Stimulated activated naive CD8-positive, alpha-beta T cell treated with anti-CD3 and anti-CD28 coated beads, Interleukin-15, Interleukin-2, amounts not matched to agents 100 U/mL and 50 U/mL, for 24 hours (primary cell): ENCODE measurements at places on chromosomes 2 and 18.

DNA sequence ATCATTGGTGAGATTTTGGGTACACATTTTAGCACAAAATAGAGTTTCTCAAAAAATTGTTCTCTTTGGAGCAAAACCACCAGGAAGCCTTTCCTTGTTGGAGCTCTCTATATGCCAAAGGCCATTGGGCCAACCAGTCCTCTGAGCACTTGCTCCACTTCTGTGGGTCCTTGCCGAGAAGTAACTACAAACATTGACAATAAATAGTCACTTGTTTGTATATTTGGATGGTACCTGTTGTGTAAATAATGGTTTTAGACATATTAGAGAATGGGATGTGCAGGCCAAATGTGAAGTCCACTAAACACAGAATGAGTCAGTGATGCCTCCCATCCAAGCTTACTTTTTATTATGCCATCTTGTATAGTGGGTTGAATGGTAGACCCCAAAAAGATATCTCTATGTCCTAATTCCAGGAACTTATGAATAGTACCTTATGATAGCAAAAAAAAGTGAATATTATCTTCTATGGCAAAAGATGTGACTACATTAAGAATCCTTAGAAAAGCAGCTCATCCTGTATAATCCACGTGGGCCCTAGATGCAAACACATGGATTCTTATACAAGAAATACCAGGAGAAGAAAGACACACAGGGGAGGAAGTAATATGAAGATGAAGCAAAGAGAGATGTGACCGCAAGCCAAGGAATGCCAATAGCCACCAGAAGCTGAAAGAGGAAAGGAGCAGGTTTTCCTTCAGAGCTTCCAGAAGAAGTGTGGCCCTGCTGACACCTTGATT is 24.6 kb downstream of the SRD5A2 start:
- no peak for DNase-seq

GRCh38 chr2:168355121-168355520 is 101.0 kb upstream of the CERS6 start:
- no peak for DNase-seq

- DNase-seq = no peak
These were observed 123.8 kb downstream of the CAPN13 start for GRCh38 chr2:30683236-30683956.

DNA sequence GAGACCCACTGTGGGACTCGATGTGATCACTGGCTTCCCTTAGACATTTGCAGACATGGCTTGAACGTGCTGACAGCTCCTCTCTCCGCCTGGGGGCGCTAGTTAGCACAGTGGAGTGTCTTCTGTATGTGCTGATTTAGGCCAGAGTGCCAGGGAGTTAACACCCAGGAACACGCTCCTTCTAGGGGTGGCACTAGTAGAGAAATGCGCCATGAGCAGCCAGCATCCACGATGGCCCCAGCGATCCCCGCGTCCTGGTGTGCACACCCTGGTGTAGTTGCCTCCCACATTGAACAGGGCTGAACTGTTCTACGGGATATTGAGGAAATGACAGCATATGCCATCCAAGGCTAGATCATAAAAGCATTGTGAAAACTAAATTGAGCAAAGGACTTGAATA is 11.4 kb upstream of the NMUR1 start:
- DNase-seq = no peak

DNA sequence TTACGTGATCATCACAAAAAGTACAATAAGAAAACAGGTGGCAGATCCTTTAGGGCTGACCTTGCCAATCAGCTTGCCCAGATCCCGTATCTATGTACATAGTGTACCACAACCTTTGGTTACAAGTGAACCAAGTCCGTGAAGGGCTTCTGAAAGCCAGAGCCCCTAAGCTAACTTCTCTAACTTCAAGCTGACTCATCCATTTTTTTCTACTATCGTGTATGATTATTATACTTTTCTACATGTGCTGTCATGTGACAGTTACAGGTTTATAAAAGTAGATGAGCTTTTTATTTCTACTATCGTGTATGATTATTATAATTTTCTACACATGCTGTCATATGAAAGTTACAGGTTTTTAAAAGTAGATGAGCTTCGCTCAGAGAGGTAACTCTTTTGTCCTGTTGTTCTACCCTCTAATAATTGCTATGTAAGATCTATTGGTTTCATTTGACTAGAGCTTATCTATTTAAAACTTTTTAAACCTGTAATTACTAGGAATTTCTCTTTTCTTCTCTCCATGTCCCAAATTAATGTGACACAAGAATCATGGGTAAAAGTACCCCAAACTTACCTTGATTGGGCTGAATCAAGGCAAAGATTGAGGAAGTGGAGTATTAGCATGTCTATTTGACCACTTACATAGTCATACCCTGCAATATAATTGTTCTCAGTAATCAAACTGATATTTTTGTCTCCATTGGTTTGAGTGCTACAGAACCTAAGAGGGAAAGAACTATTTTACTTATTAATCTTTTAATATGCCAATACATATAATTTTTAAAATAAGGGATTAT is 29.4 kb upstream of the DNAH7 start:
- DNase-seq = no peak

GRCh38 chr2:33477473-33478468 is 1.3 kb downstream of the RASGRP3 start:
- no peak for DNase-seq

DNA sequence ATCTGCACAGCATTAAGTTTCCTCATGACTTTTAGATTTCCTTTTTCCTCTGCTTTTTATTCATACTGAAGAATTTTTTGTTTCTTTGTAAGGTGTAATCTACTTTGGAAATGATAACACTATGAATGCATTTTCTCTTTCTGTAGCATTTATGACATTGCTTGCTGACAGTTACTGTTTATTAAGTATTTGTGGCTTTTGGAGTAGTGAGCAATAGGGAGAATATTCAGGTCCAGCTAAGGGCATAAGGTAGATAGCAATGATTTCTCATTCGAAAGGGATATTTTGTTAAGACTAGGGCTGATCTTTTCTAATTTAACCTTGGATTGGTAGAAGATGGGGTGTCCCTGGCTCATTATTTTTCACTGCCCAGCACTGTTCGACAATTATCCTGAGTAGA is 80.3 kb downstream of the XRCC5 start:
- no peak for DNase-seq

GRCh38 chr18:44582456-44582855 is 98.2 kb upstream of the SETBP1 start:
- DNase-seq = no peak

DNA sequence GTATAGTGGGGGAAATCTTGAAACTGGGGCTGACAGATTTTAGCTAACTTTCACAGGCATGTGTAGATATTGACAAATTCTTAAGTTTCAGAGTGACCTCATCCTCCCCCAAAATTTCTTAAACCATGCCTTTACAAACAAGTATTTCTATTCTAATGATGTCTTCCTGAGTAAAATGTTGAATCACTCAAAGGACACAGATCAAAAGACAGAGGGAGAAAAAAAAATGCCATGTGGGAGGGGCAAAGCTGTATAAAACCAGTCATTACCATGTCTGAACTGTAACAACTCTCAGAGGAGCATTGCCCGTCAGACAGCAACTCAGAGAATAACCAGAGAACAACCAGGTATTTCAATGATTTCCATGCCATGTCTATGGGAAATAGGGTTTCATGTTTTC is at the start of gene SERPINB2:
TSS of gene SERPINB2 (plus strand) at position 282 of the 400 bp plus-strand sequence. CDS start 3,740 bp downstream, outside the sequence.
- DNase-seq = no peak

DNA sequence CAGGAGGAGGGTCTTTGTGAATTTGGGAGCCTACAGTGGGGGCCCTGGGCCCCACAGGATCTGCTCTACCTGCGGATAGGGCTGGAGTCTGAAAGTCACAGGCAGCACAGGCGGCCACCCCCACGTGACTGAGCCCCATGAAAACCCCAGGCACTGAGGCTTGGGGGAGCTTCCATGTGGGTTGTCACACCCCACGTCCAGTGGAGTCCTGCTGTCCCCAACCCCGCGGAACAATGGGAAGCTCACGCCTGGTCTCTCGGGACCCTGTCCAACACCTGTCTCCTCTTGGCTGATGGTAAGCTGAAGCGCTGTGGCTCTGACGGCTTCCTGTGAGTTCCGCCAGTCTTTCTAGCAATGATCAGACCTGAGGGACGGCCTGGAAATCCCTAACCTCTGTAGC is 85.8 kb downstream of the PTGR3 start:
- no peak for DNase-seq

DNA sequence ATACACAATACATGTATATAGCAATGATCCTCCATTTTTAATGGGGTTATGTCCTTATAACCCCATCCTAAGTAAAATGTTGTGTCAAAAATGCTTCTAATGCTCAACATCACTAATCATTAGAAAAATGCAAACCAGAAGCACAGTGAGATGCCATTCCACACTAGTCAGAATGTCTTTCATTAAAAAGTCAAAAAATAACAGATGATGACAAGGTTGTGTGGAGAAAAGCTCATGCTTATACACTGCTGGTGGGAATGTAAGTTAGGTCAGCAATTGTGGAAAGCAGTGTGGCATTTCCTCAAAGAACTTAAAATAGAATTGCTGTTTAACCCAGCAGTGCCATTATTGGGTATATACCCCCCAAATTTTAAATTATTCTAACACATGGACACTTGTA is 654.9 kb upstream of the CNTNAP5 start:
- no peak for DNase-seq
